ENCODE measurements at places on chromosomes 12 and 14.

DNA sequence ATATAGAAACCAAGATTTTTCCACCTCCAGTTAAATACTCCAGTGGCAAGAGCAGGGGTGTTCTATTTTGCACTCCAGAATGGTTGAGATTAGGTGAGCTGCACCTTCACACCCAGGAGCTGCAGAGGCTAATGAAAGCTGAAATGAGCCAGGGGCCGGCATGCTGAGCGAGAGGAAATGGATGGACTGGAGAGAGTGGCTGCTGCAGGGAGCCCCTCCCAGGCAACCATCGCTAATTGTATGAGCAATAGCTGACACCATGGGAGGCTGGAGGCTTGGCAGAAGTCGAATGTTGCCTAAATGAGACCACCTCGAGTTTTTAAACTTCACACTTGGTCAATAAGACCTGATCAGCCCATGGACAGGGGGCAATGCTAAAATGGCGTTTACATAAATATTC is 301.8 kb upstream of the TMPO start:
- H3K27me3 ChIP-seq, result no peaks in the 10 kb centered on the region
- no peak overlapping the region for H3K4me3 ChIP-seq
- H3K36me3 ChIP-seq, result no peaks in the 10 kb centered on the region

- H3K27me3 ChIP-seq, result no peaks in the 10 kb centered on the region
- no peak overlapping the region for H3K4me3 ChIP-seq
- no peak for DNase-seq
- H3K36me3 ChIP-seq, result no peaks in the 10 kb centered on the region
- no peaks in the 10 kb centered on the region for H3K4me1 ChIP-seq
Measured at GRCh38 chr12:77601069-77601468, 229.6 kb upstream of the NAV3 start.

- H3K27ac ChIP-seq, result no peak overlapping the region
- no peaks in the 10 kb centered on the region for H3K4me1 ChIP-seq
- no peaks in the 10 kb centered on the region for H3K36me3 ChIP-seq
- no peak overlapping the region for H3K4me3 ChIP-seq
- no peak for DNase-seq
Measured at GRCh38 chr12:22034709-22035506, 11.1 kb upstream of the CMAS start.

- H3K27ac ChIP-seq, result no peak overlapping the region
- DNase-seq, result no peak
- H3K27me3 ChIP-seq, result no peaks in the 10 kb centered on the region
- no peaks in the 10 kb centered on the region for H3K4me1 ChIP-seq
- no peak overlapping the region for H3K4me3 ChIP-seq
Measured at GRCh38 chr12:16884056-16884455, 278.1 kb upstream of the LMO3 start.

DNA sequence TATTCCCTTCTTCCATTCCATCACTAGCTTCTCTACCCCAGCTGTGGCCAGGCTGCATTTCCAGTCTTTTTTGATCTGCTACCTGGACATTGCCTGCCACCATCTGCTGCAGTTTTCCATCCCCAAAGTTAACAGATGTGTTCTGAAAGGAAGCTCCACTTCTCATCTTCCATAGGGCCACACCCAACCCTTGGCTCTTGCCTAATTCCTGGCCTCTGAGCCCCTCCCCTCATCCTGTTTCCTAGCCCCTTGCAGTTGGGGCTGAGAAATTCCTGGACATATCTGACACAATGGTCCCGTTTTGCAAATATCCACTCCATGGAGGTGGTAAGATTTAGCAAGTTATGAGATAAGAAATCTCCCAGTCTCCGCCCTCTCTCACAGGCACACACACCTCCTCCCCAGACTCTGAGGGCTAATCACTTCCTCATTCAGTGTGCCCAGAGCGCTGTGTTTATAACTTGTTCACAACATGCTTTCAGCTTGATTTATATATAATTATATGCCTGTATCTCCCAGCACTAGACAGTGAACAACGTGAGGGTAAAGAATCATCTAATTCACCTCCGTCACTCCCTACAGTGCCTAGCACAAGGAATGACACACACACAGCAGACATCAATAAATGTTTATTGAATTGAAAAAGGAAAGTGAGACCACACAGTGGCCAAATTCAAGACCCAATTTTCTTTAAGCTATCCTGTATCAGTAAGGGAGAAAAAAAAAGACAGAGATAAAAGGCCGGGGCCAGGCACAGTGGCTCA is 13.4 kb downstream of the SMUG1 start:
- DNase-seq, result no peak
- no peak overlapping the region for H3K27ac ChIP-seq

GRCh38 chr12:66800046-66800445 is 121.2 kb upstream of the GRIP1 start:
- H3K27ac ChIP-seq, result no peak overlapping the region
- no peak overlapping the region for H3K4me3 ChIP-seq

Data from ovary (tissue), 10 donors.